ENCODE measurements at places on chromosomes 4 and X.

- no peak for DNase-seq
Observed at GRCh38 chr4:173317004-173317403, 17.2 kb downstream of the HMGB2 start.

DNA sequence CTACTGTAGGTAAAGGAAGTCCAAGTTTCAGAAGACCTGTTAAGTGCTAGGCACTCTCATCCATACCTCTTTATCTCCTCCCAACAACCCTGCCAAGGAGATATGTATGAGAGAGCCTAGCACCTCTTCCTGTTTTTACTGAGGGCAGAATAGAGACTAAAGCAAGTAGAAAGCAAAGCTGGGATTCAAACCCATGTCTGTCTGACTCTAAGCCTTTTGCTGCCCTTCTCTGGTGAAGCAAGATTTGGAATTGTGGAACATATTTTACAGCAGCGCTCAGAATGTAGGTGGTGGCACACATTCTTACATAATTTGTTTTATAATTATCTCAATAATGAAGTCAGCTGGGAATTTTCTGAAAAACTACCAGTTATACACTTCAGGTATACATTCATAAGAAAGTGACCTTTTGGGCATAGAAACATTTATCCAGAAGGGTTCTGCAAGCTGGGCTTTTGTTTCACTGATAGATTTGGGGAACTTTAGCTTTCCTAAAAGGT lies 41.7 kb downstream of the SEPTIN11 start:
- no peak for DNase-seq

DNA sequence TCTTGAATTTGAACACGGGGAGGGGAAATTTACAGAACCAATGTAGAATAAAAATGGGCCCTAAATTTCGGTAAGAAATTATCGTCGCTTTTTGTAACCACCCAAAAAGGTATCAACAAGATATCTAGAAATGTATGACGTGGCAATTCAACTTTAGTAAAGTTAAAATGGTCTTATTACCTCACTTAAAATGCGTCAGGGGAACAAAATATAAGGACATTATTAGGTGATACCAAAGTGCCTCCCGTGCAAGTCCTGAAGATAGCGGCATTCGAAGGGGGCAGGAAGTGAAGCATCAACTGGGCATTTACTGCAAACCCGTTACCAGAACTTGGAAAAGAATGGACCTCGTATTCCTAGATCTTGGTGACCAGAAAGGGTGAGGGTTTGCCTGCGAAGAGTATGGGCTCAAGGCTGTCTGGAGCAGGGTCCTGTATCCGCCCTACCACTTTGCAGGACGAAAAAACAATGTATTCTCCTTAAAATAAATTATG lies 980 bp downstream of the AP1S2 start:
- no peak for DNase-seq

DNA sequence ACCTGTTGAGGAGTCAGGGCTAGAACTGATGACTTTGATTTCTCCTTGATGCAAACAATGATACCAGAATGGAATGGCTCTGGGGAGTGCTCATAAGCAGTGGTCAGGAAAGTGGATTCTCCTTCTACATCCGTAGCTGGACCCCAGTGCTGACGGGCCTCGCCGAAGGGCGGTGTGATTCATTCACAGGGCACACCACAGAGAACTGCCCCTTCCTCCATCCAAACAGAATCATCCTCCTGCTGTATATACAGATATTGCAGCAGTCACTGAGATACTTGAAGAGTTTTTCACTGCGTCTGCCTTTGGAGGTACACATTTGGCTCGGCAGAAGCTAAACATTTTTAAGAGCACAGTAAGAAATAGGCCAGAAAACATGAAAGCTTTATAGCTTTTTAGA lies 7.3 kb upstream of the DCTD start:
- DNase-seq: no peak

- no peak for DNase-seq
Observed at GRCh38 chr4:24894846-24895245, 18.0 kb downstream of the CCDC149 start.

- DNase-seq: no peak
Observed at GRCh38 chr4:27534488-27534887, 673.8 kb downstream of the STIM2 start.

GRCh38 chr4:143587703-143588102 lies 74.2 kb downstream of the SMARCA5 start:
- DNase-seq: no peak

GRCh38 chr4:4754641-4755040 lies 104.8 kb upstream of the MSX1 start:
- DNase-seq: no peak

DNA sequence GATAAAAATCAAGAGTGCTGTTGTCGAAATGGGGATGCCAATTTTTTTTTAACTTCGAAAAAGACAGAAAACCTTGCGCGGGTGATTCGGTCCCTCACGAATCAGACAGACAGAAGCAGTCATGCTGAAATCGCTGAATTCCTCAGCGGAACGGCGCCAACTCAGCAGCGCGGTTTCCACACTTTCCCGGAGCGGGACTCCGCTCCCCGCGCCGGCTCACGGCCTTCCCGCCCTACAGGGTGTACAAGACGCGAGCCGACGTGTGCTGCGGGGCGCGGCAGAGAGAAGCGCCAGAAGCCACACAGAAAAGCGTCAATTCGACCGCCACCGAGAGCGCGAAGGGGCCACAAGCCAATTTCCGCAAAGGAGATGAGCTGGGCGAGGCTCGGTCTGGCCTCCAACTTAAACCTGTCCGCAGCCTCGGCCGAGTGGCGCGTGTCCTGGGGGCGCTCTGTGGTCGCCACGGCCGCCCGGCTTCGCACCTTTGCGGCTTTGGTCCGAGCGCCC lies 1.3 kb downstream of the NEXMIF start:
- no peak for DNase-seq

- DNase-seq: no peak
Observed at GRCh38 chr4:112521123-112522023, 5.4 kb upstream of the NEUROG2 start.

- DNase-seq: no peak
Observed at GRCh38 chrX:118521435-118521834, 25.8 kb downstream of the DOCK11 start.
